Esophagus squamous epithelium (tissue), 5 donors: ENCODE measurements at places on chromosomes 11 and 22.

GRCh38 chr11:81359476-81359875 is 1374.2 kb downstream of the FAM181B start:
- no peak for DNase-seq

GRCh38 chr11:13223112-13223511 is 54.5 kb upstream of the BMAL1 start:
- DNase-seq: no peak

GRCh38 chr11:45382133-45382878 is 96.2 kb upstream of the SYT13 start:
- no peak for DNase-seq

DNA sequence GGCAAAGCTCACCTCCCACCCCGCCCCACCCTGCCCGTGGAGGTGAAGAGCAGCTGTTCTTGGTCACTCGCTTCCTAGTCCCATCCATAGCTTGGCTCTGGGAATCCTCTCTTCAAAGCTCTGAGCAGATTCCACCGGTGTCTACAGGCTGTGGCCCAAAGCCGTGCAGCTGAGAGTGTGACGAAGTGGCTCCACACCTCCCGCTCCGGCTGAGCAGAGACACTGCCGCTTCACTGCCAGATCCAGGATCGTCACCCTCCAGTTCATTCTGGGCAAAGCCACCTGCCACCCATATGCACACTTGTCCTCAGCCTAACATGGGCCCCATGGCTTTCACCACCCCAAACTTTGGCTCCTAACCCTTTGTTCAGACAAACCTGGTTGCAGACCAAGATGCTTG is 532.9 kb upstream of the B3GAT1 start:
- no peak for DNase-seq

- DNase-seq: no peak
Measured at GRCh38 chr11:99368583-99368982, 347.8 kb downstream of the CNTN5 start.

- no peak for DNase-seq
Measured at GRCh38 chr11:91932151-91932821, 292.3 kb upstream of the FAT3 start.

DNA sequence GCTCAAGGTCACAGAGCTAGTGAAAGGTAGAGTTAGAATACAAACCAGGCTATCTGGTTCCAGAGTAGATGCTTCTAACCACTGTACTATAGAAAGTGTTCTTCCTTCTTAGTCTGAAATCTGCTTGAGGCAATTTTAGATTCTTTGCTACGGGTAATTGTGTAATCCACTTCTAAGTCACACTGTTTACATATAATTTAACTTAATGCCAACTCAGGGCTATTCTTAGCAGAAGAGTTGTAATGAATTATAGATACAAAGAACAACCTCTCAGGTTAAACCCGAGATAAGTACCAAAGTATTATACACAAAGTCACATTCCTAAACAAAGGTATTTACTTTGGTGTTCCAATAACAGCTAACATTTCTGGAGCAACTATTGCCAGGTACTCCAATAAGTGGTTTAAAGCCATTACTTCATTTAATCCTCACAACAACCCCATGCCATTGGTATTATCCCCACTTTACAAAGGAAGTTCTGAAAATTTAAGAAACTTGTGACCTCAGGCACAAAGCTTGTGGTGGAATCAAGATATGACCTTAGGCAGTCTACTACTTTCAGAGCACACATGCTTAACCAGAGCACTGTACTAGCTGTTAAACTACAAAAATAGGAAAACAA is 31.1 kb upstream of the DDI1 start:
- DNase-seq: no peak

DNA sequence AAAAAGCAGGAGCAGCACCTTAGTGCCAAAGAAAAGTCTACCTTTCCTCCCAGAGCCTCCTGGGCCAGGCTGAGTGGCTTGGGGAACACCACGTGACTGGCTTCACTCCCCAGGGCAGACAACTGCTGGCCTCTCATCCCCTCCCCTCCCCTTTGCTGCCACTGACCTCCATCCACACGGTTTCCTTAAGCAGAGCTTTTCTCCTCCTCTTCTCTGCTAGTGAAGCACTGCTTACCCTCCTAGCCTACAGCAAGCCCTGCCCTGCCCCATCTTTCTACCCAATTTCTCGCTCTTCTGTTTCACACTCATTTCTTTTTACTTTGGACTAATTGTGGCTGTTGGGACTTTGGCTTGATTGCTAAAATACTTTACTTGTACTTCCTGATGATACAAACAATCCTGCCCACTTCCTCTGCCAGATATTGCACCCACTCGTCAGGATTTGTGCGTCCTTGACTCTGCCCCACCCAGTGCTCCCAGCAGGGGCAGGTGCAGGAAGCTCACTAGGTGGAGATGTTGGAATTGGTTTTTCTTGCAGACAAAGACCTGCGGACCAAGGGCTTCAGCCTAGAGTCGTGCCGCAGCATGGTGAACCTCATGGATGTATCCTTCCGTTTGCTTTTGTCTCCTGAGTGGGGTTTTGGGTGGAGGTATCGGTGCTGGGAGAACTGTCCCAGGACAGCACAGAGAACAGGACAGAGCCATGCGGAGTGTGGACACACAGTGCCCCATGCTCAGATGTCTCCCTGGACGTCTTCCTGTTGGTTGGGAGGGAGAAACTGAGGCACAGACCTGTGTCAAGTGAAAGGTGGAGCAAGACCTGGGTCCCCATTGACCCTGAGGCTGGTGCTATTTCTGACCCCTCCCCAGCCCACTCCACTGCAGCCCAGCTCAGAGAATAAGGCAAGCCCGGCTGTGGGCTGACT is 27.3 kb downstream of the CAPN1 start:
- no peak for DNase-seq

DNA sequence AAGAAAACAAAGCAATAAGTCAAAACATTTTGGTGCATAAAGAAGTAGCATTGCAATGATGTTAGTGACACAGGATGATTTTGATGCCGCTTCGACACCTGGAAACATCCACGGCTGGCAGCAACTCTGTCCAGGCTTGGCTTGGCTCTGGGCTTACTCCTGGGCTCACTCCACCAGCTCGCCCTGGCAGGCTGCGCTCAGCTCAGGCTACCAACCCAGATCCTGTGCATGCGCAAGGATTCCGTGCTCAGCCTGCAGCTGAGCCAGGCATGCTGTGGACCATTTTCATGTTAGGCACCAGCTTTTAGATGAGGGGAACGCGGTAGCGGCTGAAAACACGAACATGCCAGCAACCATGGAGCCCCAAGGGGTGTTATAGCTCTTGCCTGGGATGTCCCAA is 66.0 kb downstream of the SLC25A17 start:
- no peak for DNase-seq

DNA sequence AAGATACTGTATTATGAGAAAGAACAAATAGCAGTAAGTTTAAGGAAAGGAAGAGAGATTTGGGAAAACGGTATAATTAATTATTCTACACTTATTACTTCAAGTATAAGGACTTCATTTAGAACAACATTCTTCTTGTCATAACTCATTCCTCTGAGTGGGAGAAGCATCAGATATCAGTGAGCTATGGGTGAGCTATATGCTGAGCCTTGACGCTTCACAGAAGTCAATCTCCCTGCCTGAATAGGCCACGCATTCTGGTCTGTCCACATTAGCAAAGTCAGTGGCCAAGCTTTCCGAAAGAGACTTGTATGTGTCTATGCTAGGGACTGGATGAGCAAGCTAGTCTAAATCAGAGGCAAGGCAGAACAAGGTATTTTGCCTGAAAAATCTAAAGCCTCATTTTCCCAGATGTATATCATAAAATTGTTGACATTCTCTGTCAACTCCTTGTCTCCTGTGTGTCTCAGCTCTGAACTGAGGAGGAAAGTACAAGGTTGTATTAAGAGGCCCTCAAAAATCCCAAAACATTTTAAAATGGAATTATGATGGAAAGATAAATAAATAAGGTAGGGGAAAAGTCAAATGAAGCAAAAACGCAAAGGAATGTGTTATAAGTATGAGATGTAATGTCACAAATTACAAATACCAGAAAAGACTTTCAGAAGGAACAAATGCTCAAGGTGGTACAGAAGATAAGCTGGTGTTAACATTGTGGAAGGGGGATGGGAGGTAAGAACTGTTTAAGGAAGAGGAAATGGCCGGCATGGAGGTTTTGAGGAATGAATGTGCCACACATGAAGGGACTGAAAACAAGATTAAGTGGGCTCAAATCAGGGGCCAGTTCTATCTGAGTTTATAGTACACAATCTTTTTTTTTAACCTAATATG is 1.4 kb downstream of the OR52N2 start:
- DNase-seq: no peak

DNA sequence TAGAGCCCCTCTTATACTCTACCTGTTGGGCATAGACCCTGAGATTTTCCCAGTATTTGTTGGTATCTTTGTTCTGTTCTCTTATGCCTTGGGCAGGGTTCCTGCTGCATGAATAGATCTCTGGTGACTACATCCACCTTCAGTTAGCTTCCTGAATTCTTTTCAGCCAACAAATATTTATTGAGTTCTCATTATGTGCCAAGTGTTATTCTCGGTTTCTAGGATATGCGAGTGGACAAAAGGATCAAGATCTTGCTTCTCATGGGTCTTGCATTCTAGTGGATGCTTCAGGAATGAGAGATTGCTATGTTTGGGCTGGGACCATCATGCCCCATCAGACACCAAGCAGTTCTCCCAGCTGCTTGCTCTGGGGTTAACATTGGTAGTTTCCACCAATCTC is 340.0 kb downstream of the METTL15 start:
- no peak for DNase-seq

DNA sequence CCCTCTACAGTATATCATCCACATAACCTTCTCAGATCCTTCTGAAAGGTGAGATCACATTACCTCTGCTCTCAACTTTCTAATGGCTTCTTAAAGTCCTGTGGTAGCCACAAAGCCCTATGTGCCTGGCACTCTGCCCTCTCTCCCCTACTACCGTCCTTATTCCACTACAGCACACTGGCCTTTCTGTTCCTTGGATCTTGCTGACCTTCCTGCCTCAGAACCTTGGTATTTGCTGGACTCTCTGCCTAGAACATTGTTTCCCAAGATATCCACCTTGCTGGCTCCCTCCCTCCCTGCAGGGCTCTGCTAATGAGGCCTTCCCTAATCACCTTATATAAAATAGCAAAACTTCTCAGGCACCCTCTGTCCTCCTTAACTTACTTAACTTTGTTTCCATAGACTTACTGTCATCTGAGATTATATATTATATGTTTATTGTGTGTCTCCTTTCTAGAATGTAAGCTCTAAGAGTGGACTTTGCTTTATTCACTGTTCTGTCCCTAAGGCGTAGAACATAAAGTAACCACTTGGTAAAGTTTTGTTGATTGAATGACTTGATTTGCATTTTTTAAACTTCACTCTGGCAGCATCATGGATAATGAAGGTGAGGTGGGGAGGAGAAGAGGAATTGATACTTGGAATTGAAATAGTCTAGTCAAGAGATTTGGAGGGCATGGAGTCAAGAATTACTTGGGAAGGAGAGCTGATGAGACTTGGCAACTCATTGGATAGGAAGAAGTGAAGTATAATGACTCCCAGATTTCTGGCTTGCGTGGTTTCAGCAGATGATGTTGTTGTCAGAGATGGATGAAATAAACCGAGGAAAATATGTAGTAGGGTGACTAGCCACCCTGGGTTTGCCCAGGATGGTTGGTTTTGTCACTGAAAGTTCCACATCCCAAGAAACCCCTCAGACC is 10.5 kb downstream of the POLD3 start:
- DNase-seq: no peak

DNA sequence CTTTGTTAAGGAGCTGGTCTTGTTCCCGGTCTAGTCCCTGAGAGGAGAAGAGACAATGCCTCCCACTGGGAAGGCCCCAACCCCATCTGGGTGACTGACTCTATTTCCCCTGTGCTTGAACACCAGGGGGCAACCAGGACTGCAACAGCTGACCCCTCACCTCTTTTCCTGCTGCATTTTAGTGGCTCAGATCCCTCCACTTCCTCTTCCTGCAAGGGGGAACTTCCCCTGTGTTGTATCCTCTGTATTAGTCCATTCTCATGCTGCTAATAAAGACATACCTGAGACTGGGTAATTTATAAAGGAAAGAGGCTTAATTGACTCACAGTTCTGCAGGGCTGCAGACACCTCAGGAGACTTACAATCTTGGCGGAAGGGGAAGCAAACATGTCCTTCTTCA is 84.3 kb upstream of the LMO1 start:
- DNase-seq: no peak

GRCh38 chr11:65593518-65594414 is 1.8 kb downstream of the KCNK7 start:
- no peak for DNase-seq

DNA sequence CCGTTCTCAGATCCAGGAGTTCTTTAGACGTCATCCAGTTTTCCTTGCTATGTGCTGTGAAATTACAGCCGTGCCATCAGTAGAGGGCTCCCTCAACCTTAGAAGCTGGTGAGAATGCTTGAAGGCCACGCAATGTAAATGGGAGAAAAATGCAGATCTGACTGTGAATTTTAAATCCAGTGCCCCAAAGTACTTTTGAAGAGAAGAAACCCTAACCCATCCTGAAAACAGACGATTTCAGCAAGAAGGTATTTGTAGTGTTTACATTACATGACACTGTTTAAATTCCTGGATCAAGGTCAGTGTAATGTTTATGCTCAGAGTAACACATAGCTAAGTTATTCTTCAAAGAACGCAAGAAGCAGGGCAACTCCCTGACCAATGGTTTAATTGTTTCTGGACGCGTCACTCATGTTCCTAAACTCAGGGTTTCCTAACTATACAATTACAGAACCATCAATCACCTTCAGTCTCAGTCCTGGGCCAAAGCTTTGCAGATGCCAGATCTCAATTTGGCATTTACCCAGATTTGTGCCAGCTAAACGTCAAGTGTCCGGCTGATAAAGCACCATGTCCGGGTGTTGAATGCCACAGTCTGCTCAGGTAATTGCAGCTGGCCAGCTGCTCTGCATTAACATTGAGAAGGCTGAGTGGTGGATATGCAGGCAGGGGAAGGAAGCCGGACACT is 38.2 kb downstream of the ADAMTS8 start:
- no peak for DNase-seq

GRCh38 chr22:38435010-38435409 is 20.0 kb downstream of the KCNJ4 start:
- DNase-seq: no peak

GRCh38 chr11:28863422-28863821 is 755.2 kb downstream of the METTL15 start:
- DNase-seq: no peak

- no peak for DNase-seq
Measured at GRCh38 chr22:38566726-38567504, 3.1 kb downstream of the DMC1 start.

GRCh38 chr22:43888740-43889139 is 3.1 kb downstream of the PNPLA5 start:
- DNase-seq: no peak

GRCh38 chr11:66856496-66857233 is at the start of gene LRFN4:
Gene LRFN4, plus strand, starts transcription at chr11:66857064. Its CDS starts 681 bp downstream, at chr11:66857745.
- peak; percentile 55 for DNase-seq

DNA sequence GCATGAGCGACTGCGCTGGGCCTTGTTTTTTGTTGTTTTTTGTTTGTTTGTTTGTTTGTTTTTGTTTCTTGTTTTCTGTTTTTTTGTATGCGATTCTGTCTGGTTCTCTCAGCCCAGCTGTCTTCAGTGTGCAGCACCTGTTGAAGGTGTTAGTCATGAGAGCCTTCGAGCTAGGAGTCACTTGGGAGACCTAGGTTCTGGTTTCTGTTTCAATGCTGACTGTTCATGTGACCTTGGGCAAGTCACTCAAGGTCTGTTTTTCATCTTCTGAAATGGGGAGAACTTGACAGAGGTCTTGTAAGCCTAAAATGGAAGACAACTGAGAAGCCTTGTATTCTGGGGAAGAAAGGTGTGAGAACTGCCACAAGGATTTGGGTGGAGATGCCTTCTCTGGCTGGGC is 1.8 kb downstream of the DCPS start:
- DNase-seq: no peak

- no peak for DNase-seq
Measured at GRCh38 chr11:93648158-93648557, 13.3 kb upstream of the CEP295 start.

- DNase-seq: no peak
Measured at GRCh38 chr11:106305458-106305857, 228.0 kb downstream of the AASDHPPT start.
